ENCODE measurements at places on chromosomes 11 and 22. TPM values are rescaled to one million over a fixed set of nuclear protein-coding genes. Genes with fewer than 3 reads are reported as not detected.

Gene OR52I2
- not detected for total RNA-seq

Gene APOBEC3H
- not detected for total RNA-seq

Gene NFAM1
- total RNA-seq: 7.9 TPM

Gene PVALB
- not detected for total RNA-seq

GRCh38 chr11:23564370-23564769, 704.1 kb upstream of the CCDC179 start:
- no peak for DNase-seq

DNA sequence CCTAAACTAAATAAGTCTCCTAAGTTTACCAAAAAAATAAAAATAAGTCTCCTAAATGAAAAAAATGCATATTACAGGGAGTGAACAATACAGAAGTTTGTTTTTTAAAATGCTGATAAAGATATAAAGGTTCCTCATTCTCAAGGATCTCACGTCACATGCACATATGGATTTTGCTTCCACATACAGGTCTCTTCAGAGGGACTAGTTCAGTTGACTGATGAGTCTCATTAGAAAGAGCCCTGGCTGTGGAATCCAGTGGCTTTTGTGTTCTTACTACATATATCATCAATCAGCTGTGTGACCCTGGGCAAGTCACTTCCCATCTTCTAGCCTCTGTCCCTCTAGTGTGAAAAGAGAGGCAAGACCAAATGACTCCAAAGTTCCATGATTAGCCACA, 43.1 kb downstream of the MPPED2 start:
- DNase-seq: no peak

- DNase-seq: no peak
Observed at GRCh38 chr22:49413551-49413950, 414.1 kb downstream of the BRD1 start.

DNA sequence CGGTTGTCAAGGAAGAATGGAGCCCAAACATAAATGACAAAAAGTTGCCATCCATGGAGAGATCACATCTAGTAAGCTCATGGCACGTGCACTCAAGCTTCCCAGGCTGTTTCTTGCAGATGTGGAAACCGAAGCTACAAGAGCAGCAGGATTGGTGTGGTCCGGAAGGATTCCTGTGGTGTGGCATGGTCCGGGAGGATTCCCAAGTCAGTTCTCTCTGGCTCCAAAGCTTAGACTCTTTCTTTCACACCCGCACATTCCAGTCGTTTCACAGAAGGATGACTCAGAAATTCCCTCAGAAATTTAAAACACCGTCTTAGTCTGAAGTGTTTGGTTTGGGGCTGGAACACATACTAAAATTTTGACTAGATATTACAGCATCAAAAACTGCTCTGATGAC, 78.0 kb upstream of the DRD2 start:
- DNase-seq: no peak

DNA sequence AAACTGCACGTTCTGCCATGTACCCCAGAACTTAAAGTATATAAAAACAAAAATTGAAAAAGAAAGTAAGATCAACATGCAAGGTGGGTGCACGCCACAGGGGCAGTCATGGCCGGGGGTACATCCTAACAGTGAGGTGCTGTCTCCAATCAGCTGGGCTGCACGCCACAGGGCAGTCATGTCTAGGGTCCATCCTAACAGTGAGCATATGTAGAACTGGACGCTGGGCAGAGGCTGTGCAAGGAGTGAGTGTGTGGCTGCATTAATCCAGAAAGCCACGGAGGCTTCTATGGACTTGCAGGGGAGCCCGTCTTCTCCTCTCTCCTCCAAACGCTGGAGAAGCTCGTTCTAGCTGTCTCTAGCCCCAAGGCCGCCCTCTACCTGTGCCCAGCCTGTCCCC, 1105.0 kb downstream of the BRD1 start:
- DNase-seq: no peak

GRCh38 chr11:2424811-2425495, 19.4 kb downstream of the TRPM5 start:
- no peak for DNase-seq

GRCh38 chr11:128493570-128493965, 93.8 kb downstream of the ETS1 start:
- DNase-seq: no peak

GRCh38 chr11:94151903-94152677, 23.4 kb downstream of the PANX1 start:
- peak; percentile 64 for DNase-seq

GRCh38 chr11:24406389-24406788, 90.5 kb upstream of the LUZP2 start:
- DNase-seq: no peak

DNA sequence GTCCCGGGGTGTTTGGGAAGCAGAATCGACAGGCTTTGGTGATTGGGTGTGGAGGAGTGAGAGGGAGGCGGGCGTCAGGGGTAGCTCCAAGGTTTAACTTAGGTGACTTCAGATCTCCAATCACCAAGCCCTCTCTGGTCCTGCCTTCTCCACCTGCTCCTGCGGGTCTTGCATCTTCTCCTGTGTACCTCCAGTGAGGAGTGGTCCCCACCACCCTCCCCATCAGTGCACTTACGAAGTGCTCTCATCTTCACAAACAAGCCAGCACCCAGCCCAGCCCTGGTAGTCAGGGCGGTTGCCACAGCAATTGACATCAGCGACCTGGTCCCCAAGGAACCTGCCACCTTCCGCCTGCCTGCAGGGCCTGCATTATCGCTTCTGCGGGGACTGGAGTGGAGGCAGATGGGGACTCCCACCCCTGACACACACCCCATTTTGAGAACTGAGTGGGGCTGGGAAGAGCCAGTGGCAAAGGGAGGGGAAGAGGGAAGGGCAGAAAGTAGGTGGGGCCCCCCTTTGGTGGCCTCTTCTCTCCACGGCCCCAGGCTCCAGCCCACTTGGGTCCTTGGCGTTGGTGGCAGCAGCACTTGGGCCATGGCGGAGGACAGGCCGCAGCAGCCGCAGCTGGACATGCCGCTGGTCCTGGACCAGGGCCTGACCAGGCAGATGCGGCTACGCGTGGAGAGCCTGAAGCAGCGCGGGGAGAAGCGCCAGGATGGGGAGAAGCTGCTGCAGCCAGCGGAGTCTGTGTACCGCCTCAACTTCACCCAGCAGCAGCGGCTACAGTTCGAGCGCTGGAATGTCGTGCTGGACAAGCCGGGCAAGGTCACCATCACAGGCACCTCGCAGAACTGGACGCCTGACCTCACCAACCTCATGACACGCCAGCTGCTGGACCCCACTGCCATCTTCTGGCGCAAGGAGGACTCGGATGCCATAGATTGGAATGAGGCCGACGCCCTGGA, at the start of gene OMP:
Gene OMP, plus strand, starts transcription at position 595 of the 965 bp plus-strand sequence. Its CDS starts 0 bp downstream, at position 595.
- DNase-seq: no peak

Data from heart left ventricle (tissue), 16 donors.